Stimulated activated CD8-positive, alpha-beta memory T cell treated with anti-CD3 and anti-CD28 coated beads, Interleukin-15, amount 100 ng/mL, for 24 hours (primary cell): ENCODE measurements at places on chromosomes 11 and 22.

GRCh38 chr11:9250139-9250582 lies 15.0 kb downstream of the DENND5A start:
- DNase-seq = no peak

DNA sequence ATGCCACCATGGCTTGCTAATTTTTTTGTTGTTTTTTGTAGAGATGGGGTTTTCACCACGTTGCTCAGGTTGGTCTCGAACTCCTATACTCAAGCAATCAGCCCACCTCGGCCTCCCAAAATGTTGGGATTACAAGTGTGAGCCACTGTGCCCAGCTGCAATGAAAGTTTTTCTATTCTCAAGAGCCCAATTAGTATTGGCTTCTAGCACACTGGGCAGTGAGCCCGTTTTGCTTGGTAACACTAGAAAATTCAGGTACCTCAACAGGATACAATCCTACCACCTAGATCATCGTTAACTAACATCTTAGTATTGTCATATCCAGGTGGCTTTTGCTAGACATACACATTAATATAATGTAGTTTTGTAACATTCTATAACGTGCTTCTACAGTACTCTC lies 19.0 kb downstream of the SEC14L3 start:
- no peak for DNase-seq

DNA sequence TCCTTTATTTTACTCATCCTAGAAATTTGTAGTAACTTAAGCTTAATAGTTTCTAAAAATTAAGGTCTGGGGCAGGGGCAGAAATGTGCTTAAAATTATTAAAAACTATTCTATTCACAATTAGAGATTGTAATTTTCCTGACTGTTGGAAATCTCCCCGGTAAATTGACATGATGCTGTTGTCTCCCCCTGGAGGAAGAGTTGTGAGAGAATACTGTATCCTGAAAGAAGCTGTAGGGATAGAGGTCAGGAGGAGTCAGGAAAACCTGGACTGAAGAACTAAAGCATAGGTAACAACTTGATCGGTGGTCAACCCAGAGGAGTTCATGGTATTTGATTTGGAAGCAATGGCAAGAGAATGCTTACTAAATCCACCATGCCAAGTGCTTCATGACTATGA lies 16.2 kb upstream of the ESAM start:
- no peak for DNase-seq

- no peak for DNase-seq
Observed at GRCh38 chr22:21972293-21972779, 10.3 kb downstream of the TOP3B start.

DNA sequence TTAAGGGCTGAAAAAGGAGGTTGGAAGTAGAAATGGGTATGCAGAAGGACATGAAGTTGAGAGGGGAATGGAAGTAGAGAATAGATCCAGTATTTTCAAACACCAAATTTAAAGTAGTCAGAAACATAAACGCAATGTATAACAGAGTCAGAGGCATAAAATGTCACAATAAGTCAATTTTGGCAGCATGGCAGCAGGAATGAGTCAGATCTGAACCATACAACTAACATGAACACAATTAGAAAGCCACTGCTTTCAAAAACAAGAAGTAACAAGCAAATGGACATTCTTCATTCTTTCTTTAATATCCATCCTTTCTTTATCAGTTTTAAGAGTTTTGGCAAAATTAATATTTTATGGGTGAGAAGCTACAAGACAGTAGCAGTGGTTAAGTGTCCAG lies 2.5 kb downstream of the CHORDC1 start:
- no peak for DNase-seq

- DNase-seq = no peak
Observed at GRCh38 chr11:17924713-17925112, 88.1 kb downstream of the SERGEF start.

DNA sequence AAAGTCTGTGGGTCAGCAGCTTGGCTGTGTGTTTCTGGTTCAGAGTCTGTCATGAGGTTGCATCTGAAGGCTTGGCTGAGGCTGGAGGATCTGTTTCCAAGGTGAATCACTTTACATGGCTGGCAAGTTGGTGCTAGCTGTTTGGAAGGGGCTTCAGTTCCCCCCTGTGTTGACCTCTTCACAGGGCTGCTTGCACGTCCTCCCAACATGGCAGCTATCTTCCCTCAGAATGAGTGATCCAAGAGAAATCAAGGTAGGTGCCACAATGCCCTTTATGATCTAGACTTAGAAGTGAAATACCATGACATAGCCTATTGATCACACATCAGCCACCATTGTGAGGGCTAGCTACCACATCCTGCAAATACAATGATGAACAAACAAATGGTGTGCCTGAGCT lies 9.9 kb downstream of the APOA4 start:
- DNase-seq = no peak

DNA sequence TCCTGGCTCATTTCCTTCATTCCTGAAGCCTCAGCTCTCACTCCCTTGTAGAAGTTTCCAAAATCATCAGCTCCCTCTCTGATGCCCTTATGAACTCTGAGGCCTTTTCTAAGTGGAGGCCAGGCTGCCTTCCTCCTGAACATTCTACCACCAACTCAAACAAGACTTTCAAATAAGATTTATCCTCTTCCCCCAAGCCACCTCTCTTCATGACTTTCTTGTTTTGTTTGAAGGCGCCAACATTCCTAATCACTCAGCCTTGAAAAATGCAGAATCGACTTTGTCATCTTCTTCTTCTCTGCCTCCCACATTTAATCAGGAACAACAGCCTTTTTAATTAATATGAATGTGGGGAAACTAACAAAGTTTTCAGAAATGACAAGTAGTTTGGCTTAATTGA lies 927.9 kb downstream of the OPCML start:
- DNase-seq = no peak

- DNase-seq = no peak
Observed at GRCh38 chr11:22476589-22476988, 138.4 kb downstream of the SLC17A6 start.

DNA sequence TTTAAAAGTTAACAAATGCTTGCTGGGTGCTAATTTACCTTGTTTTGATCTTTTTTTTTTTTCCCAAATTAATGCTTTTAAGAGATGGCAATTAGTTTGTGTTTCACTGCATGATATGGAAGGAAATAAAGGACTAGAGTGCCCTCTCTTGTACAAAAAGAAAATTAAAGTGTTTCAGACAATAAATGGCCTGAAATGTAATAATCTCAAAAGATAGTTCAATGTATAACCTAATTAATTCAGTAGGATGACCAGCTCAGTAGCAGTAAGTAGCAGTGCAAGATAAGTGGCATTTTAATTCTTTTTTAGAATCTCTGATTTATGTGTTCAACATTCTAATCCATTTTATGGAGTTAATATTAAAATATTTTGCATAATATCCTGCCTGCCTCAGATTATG lies 39.9 kb upstream of the MYO18B start:
- DNase-seq = no peak

DNA sequence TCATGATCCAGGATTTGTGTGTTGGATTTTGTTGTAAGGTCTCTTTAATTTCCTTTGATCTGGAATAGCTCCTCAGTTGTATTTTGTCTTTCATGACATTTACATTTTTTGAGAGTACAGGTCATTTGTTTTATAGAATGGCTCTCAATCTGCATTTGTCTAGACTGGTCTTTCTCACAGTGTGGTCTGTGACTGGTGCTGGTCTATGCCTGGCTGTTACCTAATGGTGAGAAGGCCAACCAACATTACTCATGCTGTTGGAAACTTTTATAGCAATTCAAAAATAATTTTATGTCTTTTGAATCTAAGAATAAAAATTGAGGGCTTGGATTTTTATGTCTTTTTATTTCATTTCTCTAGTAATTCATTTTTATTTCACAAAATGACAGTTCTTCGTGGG lies 3.9 kb upstream of the NCR3LG1 start:
- DNase-seq = no peak

- DNase-seq = no peak
Observed at GRCh38 chr11:131975619-131976018, 605.2 kb downstream of the NTM start.

DNA sequence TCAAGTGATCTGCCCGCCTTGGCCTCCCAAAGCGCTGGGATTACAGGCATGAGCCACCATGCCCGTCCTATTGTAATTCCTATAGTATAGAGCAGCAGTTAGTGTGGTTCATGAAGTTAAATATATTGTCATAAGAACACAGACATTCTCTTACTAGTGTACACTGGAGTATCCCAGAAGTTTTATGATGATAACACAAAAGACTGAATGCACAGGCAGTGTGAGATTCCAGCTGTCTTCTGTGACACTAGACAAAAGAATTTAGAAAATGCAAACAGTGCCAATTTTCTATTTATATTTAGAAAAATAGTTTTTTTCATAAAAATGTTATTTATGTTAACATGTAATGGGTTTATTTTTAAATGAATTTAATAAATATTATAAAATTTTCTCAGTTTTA lies 39.4 kb upstream of the RBX1 start:
- no peak for DNase-seq

GRCh38 chr11:12439615-12440014 lies 62.2 kb downstream of the PARVA start:
- no peak for DNase-seq

- DNase-seq = no peak
Observed at GRCh38 chr11:46380340-46381047, 975 bp upstream of the MDK start.

- DNase-seq = no peak
Observed at GRCh38 chr22:30307041-30307574, 17.8 kb upstream of the CASTOR1 start.

DNA sequence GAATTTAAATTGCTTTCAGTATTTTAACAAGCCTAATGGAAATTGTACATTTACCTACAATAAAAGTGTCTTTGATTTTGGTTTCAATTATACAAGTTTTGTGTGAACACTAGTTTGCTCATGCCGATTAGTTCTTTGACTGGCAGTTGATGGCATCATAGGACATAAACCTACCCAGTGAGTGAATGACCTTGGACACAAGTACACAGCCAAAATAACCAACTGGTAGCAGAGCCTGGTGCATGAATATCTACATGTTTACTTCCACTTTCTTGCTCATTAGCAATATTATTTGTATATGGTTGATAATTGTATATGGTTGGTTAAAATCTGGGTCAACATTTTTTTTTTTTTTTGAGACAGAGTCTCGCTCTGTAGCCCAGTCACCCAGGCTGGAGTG lies 37.8 kb downstream of the STIM1 start:
- DNase-seq = no peak

GRCh38 chr11:31646216-31646615 lies 136.6 kb downstream of the ELP4 start:
- no peak for DNase-seq

DNA sequence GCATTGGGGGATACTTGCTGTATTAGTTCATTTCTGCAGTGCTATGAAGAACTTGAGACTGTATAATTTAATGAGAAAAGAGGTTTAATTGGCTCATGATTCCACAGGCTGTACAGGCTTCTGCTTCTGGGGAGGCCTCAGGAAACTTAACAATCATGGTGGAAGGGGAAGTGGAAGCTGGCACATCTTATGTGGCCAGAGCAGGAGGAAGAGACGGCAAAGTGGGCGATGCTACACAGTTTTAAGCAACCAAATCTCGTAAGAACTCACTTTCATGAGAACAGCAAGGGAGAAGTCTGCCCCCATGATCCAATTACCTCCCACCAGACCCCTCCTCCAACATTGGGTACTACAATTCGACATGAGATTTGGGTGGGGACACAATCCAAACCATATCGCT lies 55.1 kb downstream of the TMPRSS5 start:
- DNase-seq = no peak

DNA sequence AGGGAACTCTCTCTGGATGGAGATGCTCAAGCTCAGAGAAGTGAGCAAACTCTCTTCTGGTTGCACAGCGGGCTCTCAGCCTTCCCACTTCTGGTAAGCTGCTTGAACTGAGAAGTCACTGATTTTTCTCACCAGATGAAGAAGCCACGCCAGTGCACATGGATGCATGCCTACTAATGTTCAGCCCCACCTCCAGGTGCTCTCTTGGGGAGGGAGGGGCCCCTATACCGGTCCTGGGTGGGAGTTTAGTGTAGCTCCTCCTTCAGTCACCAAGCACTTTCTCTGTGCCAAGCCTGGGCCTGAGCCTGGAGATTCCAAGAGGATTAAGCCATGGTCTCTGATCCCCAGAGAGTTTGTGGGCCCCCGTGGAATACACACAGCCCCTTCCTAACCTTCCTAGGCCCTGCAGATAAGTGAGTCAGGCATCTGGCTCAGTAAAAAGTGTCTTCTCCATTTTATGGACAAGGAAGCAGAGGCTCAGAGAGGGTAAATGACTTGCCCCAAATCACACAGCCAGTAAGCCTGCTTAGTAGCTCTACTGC lies 142.2 kb downstream of the ST3GAL4 start:
- DNase-seq = no peak

- DNase-seq = no peak
Observed at GRCh38 chr22:37802310-37803194, 5.2 kb upstream of the GCAT start.

DNA sequence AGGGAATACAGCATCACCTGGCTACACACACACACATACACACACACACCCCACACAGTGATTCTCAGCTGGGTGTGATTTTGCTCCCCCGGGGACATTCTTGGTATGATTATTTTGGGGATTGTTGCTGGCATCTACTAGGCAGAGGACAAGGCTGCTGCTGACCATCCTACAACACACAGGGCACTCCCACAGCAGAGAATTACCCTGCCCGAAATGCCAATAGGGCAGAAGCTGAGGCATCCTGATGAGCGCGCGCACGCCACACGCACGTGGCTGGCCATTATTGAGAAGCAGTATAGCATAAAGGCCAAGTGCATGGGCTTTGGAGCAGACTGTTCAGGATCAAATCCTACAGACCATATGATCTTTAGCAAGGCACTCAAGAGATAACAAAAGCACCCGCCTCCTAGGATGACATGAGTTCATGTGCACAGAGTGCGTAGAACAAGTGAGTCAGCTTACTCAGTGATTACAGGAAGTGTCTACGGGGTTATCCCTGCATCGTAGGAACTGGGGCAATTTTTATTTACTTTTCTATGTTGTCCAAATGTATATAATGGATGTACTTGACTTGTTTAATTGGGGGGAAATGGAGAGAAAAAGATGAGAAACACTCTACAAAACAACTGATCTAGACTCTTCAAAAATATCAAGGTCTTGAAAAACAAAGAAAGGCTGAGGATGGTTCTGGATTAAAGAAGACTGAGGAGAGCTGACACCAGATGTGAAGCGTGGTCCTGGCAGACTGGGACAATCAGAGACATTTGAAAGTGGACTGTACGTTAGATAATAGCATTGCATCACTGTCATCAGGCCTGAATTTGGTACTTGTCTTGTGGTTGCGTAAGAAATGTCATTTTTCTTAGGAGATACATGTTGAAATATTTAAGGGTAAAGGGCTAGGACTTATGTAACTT lies 7.2 kb upstream of the EHD1 start:
- DNase-seq = no peak

DNA sequence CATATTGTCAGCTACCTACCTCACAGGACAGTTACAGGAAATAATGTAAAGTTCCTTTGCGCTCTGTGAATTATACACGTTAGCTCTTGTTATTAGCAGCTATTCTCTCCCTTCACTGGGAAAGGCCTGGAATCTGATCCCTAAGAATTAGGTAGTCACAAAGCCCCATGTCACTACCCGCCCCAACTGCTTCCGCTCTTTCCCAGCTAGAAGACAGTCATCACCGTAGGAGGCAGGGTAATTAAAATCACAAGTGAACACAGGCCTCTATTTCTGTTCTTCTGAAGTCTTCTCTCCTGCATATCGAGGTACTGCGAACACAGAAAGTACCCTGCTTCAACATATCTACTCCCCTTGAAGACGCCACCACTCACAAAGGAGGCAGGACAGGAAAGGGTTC lies 12.6 kb upstream of the AHNAK start:
- no peak for DNase-seq

- no peak for DNase-seq
Observed at GRCh38 chr11:101441747-101442146, 142.1 kb downstream of the TRPC6 start.

- no peak for DNase-seq
Observed at GRCh38 chr22:32509045-32509444, 34.4 kb downstream of the FBXO7 start.

GRCh38 chr11:103887001-103887658 lies 149.3 kb upstream of the DDI1 start:
- DNase-seq = no peak
